ELF-1 (cell line): ENCODE measurements at places on chromosomes 6 and 20.

- no peak for DNase-seq
These were observed 62.1 kb downstream of the FOXO3 start for GRCh38 chr6:108622641-108623298.

GRCh38 chr20:37726971-37727956 is 33.4 kb downstream of the CTNNBL1 start:
- DNase-seq, result peak; percentile 45

GRCh38 chr6:136761227-136761922 is 30.9 kb downstream of the MAP3K5 start:
- peak; percentile 36 for DNase-seq

- no peak for DNase-seq
These were observed 119.1 kb downstream of the CHD6 start for GRCh38 chr20:41499064-41499463.

- DNase-seq, result no peak
These were observed 6.8 kb upstream of the SOX4 start for GRCh38 chr6:21586740-21587178.
